ENCODE measurements at places on chromosomes 4 and X.

- no peak for DNase-seq
Observed at GRCh38 chrX:24763989-24764388, 70.3 kb downstream of the POLA1 start.

DNA sequence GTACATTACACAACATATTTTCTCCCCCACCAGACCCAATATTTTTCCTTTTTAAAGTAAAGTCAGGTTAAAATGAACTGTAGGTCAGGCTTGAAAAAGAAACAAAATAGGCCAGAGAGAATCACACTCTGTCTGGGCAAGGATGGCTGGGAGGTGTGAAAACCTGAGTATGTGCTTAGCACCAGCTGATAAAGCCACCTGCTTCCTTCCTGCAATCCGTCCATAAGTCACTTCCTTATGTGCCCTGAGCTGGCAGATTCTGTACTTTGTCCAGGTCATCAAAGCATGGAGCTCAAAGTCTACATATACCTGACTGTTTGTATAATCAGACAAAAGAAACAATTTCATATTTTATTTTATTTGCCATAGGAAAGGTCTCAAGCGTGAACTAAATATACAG, 37.7 kb downstream of the ANTXR2 start:
- DNase-seq, result no peak

DNA sequence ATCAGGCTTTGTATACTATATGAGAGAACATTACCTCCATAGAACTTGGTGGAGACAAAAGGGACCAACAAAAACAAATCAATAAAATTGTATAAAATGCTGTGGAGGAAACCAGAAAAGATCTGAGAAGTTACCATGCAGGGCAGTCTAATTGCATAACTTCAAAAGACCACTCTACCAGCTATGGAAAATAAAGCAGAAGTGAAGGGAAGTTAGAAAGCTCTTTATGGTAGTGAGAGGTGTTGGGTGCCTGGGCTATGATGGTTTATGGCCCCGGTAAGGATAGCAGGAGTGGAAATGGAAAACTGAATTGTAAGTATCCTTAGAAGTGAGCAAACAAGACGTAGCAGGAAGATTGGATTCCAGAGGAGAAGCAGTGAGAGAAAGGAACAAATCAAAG, 3.1 kb downstream of the TMEM184C start:
- no peak for DNase-seq

GRCh38 chrX:129791961-129792570, 12.3 kb downstream of the SASH3 start:
- DNase-seq, result no peak

GRCh38 chr4:111228874-111229273, 606.0 kb upstream of the PITX2 start:
- DNase-seq, result no peak

GRCh38 chrX:133448512-133449076, 33.3 kb upstream of the GPC4 start:
- DNase-seq, result no peak

DNA sequence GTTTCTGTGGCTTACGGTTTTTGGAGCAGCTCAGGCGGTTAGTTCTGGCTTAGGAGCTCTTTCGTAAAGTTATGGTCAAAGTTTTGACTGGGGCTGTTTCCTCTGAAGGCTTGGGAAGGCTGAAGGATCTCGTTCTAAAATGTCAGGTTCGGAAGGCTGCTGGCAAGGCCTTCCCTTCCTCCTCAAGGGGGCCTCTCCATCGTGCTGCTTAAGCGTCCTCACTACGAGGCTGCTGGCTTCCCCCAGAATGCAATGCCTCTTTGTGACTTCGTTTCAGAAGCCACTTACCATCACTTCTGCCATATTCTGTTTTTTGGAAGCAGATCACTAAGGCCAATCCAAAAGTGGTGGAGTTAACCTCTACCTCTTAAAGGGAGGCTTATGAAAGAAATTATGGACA, 1196.4 kb upstream of the TENM3 start:
- DNase-seq, result no peak

DNA sequence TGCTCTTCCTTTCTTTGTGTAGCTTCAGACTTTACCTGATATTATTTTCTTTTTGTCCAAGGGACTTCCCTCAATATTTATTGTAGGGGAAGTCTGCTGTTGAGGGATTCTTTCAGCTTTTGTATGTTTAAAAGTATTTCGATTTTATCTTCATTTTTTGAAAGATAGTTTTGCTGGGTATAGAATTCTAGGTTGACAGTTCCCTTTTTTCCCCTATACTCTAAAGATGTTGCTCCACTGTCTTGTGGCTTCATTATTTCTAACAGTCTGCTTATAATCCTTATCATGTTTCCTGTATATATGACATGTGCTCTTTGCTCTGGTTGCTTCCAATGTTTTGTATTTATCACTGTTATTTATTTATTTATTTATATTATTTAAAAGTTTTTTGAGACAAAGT, 57.3 kb downstream of the CYTL1 start:
- DNase-seq, result no peak

- DNase-seq, result no peak
Observed at GRCh38 chrX:139530550-139530949, at the start of gene F9. Gene F9, plus strand, starts transcription at chrX:139530739. Its CDS starts 26 bp downstream, at chrX:139530765.

GRCh38 chrX:26889574-26889973, 573.6 kb downstream of the PPP4R3C start:
- no peak for DNase-seq

GRCh38 chr4:99126376-99126775, 17.7 kb downstream of the ADH4 start:
- DNase-seq, result no peak

- no peak for DNase-seq
Observed at GRCh38 chr4:187940299-187940698, 55.3 kb upstream of the ZFP42 start.

DNA sequence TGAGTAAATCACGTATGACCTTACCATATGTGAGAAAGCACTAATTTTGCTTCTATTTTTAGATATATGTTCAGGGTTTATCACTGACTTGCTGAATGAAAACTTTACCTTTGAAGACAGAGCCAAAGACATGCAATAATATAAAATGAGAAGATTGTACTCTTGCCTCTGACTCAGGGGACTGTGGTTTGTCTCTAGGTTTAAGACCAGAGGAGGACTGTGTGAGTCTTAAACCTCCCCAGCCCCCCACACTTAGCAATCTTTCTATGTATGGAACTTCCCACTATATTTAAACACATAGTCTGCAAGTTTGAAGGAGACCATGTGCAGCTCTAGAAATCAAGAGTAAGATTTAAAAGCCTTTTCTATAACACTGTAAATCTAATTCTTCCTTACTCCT, 368.7 kb upstream of the FAM241A start:
- DNase-seq, result no peak

DNA sequence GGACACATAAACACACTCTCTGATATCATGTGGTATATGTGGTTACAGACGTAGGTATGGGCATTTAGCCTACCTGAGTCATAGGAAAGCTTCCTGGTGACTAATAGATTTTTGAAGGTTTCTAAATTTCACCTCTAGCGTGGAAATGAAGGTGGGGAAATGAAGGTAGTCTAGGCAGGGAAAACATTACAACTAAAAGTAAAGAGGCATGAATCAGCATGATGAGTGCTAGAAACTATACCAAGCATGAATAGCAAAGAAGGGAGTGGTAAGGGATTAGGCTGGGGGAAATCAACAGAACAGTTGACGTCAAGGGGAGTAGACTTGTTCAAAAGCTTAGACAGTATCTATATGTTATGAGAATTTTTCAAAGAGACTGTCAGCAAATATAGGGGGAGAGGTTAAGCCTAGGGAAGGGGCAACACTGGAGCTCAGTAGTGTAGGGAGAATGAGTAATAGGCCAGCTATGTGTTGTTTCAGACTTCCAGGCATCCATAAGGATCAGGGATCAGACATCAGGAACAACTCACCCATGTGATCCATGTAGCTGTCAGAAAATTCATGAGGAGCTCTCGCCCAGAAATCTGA, 279.3 kb upstream of the DIPK2B start:
- no peak for DNase-seq

DNA sequence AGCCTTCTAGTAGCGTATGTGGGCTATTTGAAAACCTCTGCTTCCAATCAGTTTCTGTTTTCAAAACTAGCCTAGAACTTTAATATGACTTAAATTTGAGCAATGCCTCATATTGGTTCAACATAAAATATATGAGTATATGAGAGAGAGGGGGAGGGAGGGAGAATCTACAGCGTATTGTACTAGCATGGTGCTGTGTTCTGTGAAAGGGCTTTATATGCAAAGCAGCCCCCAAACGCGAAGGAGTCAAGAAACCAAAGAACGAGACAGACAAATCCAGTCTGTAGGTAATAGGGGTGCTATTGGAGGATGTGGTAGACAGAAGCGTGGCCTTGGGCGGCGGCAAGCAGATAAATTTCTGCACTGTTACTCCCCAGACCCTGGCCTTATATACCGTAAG, 784 bp upstream of the ANXA5 start:
- no peak for DNase-seq

DNA sequence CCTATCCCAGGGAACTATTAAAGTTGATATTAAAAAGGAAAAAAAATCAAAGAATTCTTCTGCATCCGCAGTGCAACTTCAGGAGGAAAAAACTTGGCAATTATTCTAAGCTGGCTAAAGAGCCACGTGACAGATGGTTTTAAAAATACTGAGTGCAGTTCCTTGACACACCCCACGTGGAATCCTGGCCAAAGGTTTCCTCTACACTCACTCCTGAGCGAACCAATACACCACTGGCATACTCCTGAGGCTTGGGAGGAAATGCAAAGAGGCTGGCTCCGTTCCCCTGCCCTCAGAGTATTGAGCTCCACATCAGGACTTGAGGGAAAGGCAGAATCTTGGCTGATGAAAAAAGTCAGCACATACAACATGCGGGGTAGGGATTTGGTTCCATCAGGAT, 133.8 kb upstream of the ATP6AP2 start:
- DNase-seq, result no peak

DNA sequence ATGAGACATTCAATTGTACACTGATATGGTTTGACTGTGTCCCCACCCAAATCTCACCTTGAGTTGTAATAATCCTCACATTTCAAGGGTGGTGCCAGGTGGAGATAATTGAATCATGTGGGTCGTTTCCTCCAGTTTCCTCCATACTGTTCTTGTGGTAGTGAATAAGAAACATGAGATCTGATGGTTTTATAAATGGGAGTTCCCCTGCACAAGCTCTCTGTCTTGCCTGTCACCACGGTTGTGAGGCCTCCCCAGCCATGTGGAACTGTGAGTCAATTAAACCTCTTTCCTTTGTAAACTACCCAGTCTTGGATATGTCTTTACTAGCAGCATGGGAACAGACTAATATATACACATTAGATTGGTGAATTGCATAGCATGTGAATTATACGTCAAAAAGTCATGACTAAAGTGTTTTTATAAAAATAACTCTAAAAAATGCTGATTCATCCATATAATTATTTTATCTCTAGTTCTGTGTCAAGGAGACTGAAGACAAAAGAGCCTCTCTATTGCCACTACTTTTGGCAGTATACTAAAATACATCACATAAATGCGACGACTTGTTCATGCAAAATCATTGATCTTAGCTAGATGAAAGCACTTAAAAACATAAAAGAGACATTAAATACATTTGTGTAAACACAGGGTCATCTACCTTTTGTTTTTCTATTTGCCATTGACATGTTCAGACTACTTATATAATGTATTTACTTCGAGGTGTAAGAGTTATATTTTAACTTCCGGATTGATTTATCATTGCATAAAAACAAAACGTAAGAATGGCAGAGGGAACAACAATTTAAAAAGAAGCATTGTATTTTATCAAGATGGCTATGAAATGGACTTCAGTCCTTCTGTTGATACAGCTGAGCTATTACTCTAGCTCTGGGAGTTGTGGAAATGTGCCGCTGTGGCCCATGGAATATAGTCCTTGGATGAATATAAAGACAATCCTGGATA, 50.1 kb downstream of the YTHDC1 start:
- no peak for DNase-seq

DNA sequence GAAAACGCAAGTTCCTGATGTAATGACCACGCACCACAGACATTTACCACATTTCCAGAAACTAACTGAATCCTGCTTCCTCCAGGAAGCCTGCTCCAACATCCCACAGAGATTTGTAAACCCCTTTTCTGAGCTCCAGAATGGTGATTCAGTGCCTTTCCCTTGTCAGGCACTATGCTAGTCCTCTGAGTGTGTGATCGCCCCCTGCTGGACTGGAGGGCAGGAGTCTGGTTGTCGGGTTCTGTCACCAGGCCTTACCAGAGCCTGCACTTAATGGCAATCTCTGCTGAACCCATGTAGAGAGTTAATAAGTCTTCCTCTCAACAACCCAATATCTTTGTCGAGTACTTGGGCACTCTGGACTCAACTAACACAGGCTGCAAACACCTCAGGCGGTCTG, 14.5 kb upstream of the KDM5C start:
- DNase-seq, result no peak

DNA sequence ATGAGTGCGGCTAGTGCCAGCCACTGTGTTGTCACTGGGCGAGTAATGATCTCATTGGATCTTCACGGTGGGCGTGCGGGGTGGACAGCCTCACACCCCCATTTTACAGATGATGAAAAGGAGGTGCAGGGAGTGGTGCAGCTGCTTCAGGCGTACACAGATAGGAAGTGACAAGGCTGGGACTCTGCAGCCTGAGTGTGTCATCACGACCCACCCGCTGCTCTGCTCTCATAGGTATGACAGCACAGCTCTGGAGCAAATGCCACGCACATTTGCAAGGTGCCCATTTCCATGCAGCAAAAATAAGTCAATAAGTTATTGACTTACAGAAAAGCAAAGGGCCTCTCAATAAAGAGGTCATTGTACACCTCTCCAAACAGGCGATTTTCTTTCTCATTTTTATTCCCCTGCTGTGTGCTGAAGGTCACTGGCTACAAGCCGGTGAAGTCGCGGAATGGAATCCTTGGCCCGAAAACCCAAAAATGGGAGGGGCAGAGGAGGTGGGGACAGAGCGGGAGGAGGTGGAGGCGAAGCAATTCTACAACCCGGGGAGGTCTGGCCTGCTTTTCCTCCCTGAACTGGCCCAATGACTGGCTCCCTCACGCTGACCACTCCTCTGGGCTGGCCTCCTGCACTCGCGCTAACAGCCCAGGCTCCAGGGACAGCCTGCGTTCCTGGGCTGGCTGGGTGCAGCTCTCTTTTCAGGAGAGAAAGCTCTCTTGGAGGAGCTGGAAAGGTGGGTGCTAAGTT, at the start of gene SOD3:
TSS of gene SOD3 (plus strand) at position 658 of the 750 bp plus-strand sequence. CDS start 3,949 bp downstream, outside the sequence.
- no peak for DNase-seq

GRCh38 chr4:184734758-184735157, 862 bp upstream of the CENPU start:
- no peak for DNase-seq

GRCh38 chr4:174910271-174910670, 7.9 kb upstream of the ADAM29 start:
- DNase-seq, result no peak

- no peak for DNase-seq
Observed at GRCh38 chr4:168188754-168189153, 96.4 kb downstream of the ANXA10 start.

- DNase-seq, result no peak
Observed at GRCh38 chr4:32475710-32476109, 1755.5 kb downstream of the PCDH7 start.

Data from NCI-H187 (cell line).